ENCODE measurements at places on chromosomes 5 and 9.
A peak's percentile ranks its signal among the peaks of the same experiment; 100 is the strongest.

DNA sequence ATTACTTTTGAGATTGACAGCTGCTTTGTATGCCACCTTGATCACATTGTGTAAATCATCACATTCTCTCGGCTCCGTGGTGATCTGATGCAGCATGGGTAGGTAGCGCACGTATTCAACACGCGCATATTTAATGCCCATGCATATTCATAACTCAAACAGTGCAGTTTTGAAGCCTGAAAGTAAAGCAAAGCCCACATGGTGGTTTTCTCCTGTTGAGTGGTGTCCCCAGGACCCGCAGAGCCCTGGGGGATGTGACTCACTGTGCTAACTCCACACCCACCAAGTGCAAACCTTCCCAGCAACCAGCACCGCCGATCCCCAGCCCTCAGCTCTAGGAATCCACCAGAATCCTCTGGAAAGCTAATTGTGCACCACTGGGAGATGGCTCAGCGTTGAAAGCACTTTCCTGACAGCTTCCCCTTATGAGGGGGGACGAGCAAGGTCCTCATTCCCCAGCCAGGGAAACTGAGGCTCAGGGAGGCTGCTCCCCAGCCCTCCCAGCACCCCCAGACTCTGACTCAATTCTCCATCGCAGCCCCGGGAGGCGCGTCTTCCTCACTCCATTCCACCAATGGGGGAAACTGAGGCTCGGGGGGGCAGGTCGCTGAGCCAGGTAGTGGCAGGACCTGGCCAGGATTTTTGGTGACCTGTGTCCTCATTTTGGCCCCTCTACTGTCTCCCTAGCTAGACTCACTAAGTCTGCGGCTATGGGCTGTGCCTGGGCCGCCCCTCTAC lies 46.4 kb downstream of the SARDH start:
- no peak for DNase-seq

GRCh38 chr9:35864695-35865255 lies 5.4 kb downstream of the OR13J1 start:
- DNase-seq = no peak

GRCh38 chr5:128870373-128870772 lies 94.9 kb upstream of the SLC27A6 start:
- DNase-seq = no peak

DNA sequence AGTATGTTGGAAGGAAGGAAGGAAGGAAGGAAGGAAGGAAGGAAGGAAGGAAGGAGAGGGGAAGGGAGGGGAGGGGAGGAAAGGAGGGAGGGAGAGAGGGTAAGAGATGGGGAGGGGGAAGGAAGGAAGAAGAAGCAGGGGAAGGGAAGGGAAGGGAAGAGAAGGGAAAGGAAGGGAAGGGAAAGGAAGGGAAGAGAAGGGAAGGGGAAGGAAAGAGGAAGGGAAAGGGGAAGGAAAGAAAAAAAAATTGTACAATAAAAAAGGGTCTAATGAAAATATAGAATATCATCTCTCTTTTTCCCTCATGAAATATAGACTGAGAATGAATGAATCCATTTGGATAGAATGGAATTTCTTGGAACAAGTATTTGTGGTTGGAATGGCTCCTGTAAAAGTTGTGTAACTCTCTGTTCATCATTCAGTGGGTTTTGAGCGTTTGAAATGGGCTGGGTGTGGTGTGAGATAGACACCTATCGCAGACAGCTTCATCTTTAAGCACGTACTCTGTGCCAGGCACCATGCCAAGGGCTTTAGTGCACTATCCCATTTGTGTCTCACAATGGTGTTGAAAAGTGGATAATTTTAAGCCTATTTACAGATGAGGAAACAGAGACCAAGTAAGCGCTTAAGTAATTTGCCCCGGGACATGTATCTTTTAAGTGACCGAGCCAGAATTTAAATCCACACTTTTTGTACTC lies 11.6 kb upstream of the PAPPA start:
- no peak for DNase-seq

DNA sequence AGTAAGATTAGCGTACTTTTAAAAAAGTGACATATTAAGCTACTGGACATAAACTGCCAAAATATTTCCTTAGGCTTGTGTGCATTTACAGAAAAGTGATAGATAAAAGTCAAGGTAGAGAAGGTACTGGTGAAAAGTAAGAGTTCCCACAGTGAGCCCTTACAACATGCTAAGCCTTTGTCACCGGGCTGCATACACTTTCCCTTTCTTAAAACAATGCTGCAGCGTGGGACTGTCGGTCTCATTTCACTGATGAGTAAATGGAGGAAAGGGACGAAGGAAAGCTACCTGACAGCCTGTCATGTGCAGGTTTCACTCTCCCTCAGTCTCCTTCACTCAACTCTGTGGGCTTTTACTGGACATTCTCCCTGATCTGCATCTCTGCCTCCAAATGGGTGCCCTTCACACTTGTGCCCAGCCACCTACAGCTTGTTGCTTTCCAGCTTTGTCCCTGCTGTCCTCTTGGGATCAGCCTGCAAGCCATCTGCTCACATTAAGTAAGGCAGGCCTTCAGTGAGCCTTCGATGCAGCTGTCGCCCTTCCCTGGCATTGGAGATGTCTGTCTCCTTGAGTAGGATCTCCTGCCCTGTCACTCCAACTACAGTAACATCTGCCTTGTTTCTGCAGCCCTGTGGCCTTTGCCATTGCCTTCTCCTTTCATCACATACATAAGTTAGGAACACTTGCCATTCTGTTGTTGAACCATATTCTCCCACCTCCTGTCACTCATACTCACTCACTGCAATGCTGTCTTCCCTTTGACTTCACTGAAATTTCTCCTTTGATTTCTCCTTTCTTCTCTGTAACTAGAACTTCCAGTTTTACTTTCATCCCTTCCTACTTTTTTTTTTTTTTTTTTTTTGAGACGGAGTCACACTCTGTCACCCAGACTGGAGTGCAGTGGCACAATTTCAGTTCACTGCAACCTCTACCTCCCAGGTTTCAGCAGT lies 9.3 kb upstream of the ROPN1L start:
- no peak for DNase-seq

- peak; percentile 1 for DNase-seq
Observed at GRCh38 chr9:98365781-98366180, 110.3 kb upstream of the TBC1D2 start.

DNA sequence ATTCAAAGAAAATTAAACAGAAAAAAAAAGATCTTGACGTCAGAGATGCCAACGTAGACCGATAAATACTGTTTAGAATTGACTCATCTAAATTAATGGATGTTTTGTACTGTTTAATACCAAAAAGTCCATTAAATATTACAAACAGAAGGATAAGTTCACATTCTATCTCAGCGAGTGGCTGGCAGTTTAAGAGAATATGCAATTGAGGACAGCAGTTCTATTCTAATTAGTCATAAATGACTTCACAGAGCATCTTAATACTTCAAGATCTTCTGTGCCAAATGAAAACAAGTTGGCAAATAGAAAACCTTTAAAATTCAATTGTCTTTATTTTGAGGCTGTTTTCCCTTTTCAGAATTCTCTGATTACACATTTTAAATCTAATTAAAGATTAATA lies 326.6 kb upstream of the NREP start:
- DNase-seq = no peak

DNA sequence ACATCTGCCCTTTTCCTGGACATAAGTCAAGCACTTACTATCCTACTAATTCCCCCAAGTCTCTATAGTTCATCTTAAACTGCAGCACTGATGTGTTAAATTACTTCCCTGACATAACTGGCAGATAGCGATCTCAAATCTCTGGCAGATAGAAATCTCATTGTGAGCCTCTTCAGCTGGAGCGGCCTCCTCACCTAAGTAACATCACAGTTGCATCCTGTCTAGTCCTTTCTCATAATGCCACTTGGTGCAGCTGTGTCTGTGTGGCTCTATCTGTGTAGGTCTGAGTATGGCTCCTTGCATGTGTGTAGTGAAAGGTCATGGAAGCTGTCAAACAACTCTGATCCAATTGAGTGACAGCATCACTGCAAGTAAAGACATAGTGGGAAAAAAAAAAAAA lies 53.6 kb upstream of the FST start:
- DNase-seq = no peak

DNA sequence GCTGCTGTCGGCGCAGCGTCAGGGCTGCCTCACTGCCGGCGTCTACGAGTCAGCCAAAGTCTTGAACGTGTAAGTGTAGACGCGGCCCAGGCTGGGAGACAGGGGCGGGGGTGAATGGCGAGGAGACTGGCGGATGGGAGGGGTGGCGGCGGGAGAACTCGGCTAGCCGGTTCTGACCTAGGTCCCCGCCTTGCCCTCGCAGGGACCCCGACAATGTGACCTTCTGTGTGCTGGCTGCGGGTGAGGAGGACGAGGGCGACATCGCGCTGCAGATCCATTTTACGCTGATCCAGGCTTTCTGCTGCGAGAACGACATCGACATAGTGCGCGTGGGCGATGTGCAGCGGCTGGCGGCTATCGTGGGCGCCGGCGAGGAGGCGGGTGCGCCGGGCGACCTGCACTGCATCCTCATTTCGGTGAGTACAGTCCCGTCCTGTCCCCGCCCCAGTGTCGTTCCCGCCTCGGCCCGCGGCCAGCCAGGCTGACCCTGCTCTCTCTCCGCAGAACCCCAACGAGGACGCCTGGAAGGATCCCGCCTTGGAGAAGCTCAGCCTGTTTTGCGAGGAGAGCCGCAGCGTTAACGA lies 745 bp downstream of the GADD45G start:
- peak; percentile 49 for DNase-seq

GRCh38 chr9:32490601-32491000 lies 35.4 kb downstream of the RIGI start:
- no peak for DNase-seq

DNA sequence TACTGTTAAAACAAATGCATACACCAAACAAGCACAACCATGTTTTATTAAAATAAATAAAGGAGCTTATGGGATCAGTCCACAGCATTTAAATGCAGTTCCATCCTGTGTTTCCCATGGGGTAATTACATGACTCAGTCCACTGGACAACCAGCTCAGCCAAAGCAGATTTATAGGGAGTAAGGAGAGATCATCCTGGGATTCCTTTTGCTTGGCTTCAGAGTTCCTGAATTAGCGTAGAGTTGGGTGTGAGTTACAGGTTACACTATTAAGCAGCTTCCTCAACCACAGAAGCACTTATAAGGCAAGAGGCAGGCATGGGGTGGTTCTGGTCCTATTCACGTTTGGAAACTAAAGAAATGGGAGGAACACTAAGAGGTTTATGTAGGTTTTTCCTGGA lies 381.1 kb upstream of the ACTBL2 start:
- DNase-seq = no peak

DNA sequence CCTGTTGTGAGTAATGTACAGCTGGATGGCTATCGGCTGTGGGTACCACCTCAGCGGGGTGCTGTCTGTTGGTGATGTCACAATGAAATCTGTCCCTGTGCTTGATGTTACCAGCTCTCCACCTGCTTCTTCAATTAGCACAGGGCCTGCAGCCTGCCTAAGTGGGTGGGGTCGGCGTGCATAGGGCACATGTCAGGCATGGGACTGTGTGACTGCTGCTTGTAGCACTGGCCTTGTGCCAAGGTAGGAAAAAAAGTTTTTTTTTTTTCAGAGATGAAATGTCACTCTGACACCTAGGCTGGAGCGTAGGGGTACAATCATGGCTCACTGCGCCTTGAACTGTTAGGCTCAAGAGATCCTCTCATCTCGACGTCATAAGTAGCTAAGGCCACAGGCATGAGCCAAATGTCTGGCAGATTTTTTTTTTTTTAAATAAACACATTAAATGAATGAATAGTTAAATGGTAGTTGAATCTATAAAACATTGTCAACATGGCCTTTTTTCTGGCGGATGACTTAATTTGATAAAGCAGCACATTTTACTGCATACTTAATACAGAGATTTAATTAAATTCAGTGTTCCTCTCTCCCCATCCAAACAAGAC lies 222.5 kb downstream of the NXNL2 start:
- no peak for DNase-seq

DNA sequence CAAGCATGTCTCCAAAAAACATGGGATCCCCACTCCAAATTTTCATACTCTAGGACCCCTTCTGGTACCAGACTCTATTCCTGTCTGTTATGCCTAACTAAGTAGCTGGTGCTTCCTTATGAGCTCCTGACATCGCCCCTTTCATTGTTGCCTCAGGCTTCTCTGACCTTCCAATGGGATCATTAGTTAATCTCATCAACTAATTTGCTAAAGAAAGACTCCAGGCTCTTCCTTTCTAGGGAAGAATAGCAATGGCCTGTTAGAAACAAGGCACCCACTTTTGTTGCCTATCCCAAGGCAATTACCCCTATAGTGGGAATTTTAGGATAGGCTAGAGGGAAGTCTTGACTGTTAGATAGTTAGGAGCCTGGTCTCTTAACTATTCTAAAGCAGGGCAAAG lies 369.5 kb downstream of the MLLT3 start:
- no peak for DNase-seq
